AG20443 (cell line): ENCODE measurements at places on chromosomes 11 and 22.

GRCh38 chr11:23551706-23552105 is 691.4 kb upstream of the CCDC179 start:
- no peak for DNase-seq

- no peak for DNase-seq
These were observed 1.2 kb downstream of the KIRREL3 start for GRCh38 chr11:126999366-126999765.

GRCh38 chr22:22342697-22343580 is 98.4 kb downstream of the VPREB1 start:
- peak; percentile 48 for DNase-seq

DNA sequence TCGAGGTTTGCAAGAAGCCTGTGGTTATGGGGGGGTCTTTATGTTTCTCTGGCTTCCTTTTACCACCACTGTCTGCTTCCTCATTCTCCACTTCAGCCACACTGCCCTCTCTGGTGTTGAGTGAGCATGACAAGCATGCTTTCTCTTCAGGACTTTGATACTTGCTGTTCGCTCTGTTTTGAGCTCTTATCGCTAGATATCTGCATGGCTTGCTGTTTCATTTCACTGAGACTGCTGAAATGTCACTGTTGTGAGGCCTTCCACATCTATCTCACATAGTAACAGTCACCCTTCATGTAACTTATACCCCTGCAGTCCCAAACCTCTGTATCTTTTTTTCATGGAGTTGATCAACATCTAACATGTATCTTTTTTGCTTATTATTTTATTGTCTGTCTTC is 59.8 kb downstream of the TMEM135 start:
- DNase-seq: peak; percentile 35

GRCh38 chr11:9132203-9132878 is 40.9 kb upstream of the SCUBE2 start:
- no peak for DNase-seq

GRCh38 chr11:11202885-11203284 is 150.2 kb downstream of the CSNK2A3 start:
- DNase-seq: no peak

DNA sequence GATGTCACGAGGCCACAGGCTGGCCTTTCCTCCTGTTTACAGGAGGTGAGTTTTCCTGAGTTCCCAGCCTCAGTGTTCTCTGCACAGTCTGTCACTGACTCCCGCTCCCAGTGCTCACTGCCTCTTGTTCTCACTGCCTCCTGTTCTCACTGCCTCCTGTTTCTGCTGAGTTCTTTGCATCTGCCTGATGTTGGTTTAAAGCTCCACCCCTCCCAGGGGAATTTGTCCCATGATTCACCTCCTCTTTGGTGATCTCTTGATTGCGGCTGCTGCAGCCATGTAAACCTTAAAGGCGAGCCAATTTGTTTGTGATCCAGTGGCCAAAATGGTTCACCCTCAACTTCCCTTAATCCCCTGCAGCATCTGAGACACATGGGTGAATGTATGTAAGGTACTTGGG is 6.0 kb upstream of the TUBA8 start:
- peak; percentile 23 for DNase-seq

GRCh38 chr11:64134963-64135362 is 30.9 kb downstream of the MACROD1 start:
- DNase-seq: no peak
